ENCODE measurements at places on chromosomes 3 and 15. TPM values are rescaled to one million over a fixed set of nuclear protein-coding genes. Genes with fewer than 3 reads are reported as not detected.
A peak's percentile ranks its signal among the peaks of the same experiment; 100 is the strongest.

Gene PLSCR2
- polyA plus RNA-seq, result not detected

Gene ABI3BP
- 5.3 TPM for polyA plus RNA-seq

Gene IRAK2
- 8.9 TPM for polyA plus RNA-seq

DNA sequence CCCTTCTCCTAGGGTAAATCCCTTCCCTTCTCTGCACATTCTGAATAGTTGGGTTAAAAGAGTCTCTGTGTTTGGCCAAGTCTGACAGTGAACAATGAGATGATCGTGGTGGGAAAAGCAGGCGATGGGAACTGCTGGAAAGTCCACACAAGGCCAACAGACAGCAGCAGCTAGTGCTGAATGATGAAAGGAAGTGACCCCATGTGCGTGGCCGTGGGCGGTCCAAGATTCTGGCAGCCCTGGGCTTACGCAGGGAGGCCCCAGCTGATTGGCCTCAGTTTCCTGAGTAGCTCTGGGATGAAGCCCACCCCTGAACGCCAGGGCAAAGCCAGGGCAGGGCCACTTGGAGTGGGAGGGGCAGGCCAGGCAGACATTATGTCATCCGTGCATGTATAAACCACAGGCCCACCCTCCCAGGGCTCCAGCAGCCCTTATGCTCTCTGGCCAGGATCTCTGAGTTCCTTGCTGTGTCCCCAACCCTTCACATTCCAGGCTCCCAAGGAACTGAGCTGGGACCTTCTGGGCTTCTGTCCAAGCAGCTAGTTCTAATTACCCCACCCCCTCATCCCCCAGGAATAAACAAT lies 57.8 kb downstream of the CDC25A start:
- peak; percentile 72 for DNase-seq

Gene ACKR4
- polyA plus RNA-seq, result 0.20 TPM

Gene ITPKA
- polyA plus RNA-seq, result 1.5 TPM

DNA sequence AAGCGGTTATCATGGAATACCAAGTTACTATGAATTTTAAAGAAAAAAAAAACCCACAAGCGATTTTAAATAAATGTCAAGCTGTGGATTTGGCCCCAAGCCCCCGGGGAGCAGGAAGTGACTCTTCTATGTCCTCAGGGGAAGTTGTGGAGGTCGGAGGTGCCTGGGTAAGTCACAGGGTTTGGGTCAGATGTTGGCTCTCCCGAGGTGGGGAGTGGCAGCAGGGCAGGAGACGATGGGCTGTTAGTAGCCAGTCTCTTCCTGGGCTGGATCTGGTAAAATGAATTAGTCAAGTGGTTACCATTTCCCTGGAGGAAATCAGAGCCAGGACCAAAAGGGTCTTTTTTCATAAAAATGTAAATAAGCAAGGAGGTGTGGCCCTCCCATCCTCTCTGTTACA lies 316.7 kb downstream of the TLE3 start:
- DNase-seq, result no peak

Gene DVL3
- 29.7 TPM for polyA plus RNA-seq

Gene CCRL2
- 0.16 TPM for polyA plus RNA-seq

Gene AMIGO3
- polyA plus RNA-seq, result 0.11 TPM

DNA sequence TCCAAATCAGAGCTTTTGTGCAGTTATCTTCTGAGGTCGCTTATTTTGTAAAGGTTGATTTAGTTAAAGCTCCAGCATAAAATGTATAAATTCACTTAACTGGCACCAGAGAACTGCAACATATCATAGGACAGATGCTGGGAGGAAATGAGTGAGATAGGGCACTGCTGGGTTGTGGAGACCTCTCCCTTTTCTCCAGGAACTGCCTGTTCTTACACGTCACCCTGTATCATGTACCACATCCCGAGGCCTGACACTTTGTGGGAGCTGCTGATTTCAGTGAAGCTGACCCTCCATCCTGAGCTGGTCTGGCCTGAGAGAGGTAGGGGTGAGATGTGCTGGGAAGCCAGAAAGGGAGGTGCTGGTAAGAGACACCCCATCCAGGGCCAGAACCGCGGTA lies 213.8 kb upstream of the FEZF2 start:
- no peak for DNase-seq

Gene SPSB4
- not detected for polyA plus RNA-seq

- no peak for DNase-seq
These were observed 77.3 kb downstream of the ABI3BP start for GRCh38 chr3:100915706-100916495.

Gene GP9
- not detected for polyA plus RNA-seq

Gene TMEM266
- 0.05 TPM for polyA plus RNA-seq

DNA sequence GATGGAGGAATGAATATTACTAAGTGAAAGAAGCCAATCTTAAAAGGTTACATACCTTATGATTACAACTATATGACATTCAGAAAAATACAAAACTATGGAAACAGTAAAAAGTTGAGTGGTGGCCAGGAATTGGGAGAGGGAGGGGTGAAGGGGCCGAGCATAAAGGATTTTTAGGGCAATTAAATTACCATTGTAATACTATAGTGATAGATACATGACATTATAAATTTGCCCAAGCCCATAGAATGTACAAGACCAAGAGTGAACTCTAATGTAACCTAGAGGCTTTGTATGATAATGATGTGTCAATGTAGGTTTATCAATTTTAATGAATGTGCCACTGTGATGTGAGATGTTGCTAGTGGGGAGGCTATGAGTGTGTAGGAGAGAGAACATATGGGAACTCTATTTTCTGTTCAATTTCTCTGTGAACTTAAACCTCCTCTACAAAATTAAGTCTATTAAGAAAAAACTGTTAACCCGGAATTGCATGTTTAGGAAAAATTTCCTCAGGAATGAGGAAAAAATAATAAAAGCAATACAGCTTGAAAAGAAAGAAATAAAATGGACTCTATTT lies 541.9 kb upstream of the UBE2E2 start:
- DNase-seq, result no peak

- no peak for DNase-seq
These were observed 519.0 kb upstream of the PROK2 start for GRCh38 chr3:72303926-72304325.

- no peak for DNase-seq
These were observed 805 bp downstream of the SERPINI1 start for GRCh38 chr3:167736264-167736787.

Gene XCR1
- polyA plus RNA-seq, result not detected

All from AG04450 (cell line).